Activated naive CD4-positive, alpha-beta T cell (primary cell): ENCODE measurements at places on chromosomes 5 and 9.

GRCh38 chr9:90801241-90801972, at the start of gene SYK:
TSS of gene SYK (plus strand) at chr9:90801819. CDS start at chr9:90843899, 42,080 bp downstream.
- DNase-seq = no peak

GRCh38 chr5:174945853-174946252, 221.5 kb downstream of the MSX2 start:
- DNase-seq = no peak

DNA sequence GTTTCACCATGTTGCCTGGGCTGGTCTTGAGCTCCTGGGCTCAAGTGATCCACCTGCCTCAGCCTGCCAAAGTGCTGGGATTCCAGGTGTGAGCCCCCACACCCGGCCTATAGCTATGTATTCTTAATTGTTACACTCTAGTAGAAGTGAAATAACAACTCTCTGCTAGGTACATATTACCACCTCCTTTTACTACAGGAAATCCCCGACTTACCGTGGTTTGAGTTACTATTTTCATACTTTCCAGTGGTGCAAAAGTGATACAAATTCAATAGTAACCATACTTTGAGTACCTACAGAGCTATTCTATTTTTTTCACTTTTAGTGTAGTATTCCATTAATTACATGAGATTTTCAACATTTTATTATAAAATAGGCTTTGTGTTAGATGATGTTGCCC, 719 bp downstream of the ARL14EPL start:
- no peak for DNase-seq

- DNase-seq = no peak
Measured at GRCh38 chr9:131402073-131402472, 8.2 kb downstream of the PRRC2B start.

DNA sequence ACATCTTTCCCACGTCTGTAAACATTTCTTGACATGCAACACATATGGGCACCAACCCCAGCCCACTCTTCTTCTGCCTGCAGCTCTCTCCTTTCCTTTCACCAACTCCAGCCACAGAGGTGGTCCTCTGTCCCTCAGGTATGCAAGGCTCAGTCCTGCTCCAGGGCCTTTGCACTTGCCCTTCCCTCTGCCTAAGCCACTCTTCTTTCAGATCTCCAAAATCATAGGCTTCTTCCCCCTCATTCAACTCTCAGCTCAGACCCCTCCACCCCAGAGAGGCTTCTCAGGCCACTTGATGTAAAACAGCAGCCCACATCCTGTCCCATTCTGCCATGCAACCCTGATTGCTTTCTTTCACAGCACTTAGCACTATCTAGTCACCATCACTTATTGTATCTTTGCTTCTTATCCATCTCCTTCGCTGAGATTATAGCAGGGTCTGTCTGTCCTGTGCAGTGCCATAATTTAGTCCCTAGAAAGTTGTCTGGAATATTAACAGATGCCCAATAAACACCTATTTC, 3.4 kb downstream of the LIFR start:
- DNase-seq = no peak

GRCh38 chr9:17342696-17343095, 207.9 kb downstream of the CNTLN start:
- DNase-seq = no peak

GRCh38 chr5:111756581-111757354, at the start of gene NREP:
TSS of gene NREP (minus strand) at chr5:111757194. CDS start at chr5:111755772, 1,422 bp downstream.
- DNase-seq = no peak

DNA sequence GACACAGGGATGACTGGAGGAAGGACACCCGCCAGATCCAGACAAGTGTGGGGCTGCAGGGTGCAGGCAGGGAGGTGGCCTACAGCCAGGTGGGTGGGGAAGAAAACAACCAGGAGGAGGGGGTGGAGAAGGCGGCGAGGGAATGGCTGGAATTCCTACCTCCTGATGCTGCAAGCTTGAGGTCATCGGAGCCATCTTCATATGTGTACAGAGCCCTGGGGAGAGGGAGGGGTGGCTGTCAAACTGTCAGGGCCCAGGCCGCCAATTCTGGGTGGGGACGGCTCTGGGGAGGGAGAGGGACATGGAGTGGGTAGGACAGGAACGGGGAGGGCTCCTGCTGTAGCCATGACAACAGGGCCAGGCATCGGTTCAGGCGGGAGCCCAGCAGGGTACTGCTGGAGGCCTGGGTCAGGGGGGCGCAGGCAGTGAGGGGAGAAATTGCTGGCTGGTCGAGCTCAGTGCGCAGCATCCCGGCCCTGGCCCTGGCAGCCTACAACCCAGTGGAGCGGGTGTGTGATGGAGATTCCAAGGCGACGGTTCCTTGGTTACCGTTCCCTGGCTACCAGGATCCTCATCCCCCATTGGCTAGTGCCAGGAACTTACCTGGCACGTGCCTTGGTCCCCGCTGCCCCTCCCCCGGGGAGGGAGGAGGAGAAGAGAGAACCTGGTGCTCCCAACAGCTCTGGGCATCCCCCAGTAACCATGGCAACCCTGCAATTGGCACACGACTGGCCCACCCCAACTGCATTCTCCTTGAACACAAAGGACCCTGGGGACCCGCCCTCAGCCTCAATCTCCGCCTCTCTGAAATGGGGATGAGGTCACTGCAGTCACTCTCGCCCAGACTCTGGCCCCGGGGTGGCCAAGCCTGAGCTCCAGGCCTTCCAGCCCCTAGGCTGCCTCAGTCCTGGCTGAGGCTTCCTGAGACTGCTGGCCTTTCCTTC, 4.5 kb downstream of the DBN1 start:
- DNase-seq = no peak

DNA sequence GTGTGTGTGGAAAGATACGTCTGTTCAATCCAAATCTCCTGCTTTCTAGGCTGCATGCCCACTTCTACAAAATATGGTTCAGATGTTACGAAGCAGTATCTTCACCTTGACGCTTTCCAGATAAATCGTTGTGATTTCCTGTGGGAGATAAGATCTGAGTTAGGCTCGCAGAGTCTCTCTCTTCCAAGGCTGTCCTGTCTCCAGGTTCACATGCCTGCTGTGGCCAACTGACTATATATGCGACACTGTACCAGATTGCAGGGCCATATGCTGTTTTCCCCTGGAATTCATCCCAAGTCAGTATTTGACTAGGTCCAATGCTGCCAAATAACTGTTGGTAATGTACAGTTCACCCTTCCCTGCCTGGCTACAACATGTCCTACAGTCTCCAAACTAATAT, 47.9 kb downstream of the TMEM252 start:
- no peak for DNase-seq

DNA sequence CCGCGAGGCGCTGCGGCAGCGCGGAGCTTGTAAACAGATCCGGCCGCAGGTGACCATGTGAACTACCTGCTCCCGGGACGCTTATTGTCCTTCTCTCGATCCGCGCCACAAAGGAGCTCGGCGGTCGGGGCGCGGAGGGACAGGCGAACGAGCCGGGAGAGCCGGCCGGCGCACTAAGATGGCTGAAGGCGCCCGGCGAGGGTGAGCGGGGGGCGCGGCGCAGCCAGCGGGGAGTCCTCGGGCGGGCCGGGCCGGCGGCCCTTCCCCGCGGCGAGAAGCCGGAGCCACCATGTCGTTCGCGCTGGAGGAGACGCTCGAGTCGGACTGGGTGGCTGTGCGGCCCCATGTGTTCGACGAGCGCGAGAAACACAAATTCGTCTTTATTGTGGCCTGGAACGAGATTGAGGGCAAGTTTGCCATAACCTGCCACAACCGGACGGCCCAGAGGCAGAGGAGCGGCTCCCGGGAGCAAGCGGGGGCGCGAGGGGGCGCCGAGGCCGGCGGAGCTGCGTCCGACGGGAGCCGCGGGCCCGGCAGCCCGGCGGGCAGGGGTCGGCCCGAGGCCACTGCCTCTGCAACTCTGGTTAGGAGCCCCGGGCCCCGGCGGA, 535 bp downstream of the JMY start:
- peak; percentile 30 for DNase-seq

DNA sequence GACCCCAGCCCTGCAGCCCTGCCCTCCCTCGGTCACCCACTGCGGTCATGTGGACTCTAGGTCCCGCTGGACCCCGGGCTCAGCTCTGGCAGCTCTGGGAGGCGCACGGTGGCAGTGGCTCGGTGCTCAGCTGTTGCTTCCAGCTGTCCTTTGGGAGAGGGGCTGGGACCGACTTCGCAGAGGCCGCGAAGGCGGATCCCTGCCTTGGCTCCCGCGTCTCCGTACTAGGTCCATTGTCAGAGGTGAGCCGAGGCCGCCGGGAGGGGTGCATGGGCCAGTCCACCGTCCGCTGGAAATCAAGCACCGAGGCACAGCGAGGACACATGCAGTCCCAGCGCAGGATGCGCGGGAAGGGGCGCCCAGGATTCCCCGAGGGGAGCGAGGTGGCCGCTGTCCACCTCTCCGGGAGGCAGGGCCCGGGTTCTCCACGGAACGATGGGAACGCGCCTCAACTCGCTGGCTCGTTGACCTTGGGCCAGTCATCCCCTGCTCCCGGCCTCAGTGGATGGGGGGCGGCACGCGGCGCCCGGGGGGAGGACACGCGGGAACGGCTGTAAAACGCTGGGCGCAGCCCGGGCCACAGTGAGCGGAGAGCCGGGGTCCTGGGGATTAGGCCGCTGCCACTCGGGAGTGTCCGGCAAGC, 732 bp downstream of the GBGT1 start:
- no peak for DNase-seq

DNA sequence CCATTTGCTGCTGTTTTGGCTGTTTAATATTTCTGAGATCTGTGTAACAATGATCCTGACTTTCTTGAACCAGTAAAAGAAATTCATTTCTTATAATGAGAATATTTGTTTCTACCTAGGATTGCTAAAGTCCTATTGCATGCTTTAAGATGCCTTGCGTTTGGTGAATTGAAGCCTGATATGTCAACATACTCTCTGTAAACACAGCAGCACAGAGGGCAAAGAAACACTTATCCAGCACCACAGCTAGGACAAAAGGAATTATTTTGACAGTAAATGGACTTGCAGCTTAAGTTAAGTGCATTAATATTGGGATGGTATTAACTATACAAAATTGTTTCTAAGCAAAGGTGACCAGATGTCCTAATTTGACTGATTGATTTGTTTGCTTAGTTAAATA, 2031.2 kb upstream of the CDH6 start:
- DNase-seq = no peak

DNA sequence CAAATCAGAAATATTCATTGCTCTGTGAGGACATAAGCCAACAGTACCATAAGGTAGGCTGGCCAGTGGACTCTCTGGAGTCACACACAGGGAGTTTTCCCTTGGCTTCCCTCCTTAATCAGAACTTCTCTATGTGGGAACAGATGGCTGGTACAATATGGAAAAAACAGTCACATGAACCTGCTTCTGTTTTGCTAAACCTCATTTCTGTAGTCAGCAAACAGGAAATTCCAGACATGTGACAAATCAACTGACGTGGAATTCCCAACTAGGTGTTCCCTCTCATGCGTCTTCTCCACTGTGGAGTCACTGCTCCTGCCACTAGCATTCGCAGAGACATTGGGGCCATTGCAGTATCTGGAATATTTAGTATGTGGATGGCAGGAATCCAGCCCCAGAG, 617.6 kb downstream of the KIF4B start:
- no peak for DNase-seq

- no peak for DNase-seq
Measured at GRCh38 chr5:39440958-39441624, 16.3 kb upstream of the DAB2 start.

GRCh38 chr5:138986186-138986800, 111.2 kb upstream of the LRRTM2 start:
- DNase-seq = no peak

DNA sequence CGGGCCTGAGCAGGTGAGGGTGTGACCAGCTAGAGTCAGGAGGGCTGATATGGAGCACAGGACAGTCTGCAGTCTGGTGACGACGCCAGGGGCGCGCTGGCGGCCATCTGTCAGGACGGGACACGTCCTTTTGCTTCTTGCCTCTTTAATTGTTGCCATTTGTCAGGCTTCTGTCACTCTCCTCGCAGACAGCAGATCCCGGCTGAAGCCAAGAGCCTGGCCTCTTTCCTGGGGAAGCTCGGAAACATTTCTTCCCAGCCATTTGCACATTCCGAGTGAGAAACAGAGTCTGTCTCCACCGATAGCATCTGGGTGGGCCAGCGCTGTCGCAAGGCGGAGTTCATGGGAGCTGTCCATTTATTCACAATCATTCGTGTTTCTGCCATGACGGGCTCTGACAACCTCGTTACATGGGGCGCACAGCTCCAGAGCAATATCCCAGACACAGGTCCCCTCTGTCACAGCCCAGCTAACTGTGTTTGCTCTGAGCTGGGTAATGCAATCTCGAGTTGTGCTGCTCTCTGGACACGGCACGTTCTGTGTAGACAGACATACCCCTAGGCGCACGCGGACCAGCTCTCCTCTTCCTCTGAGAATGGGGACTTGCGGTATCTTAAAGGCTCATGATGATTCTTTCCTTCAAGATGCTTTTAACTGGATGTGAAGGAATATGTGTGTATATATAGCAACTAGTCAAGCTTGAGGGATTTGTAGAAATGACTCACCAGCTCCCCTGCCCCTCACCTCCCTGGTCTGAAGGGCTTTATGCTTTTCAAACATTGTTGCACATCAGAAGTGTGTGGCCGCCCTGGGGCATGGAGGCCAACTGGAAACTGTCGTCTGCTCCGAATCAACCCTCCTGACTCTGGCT, 105.3 kb upstream of the FCN2 start:
- DNase-seq = no peak

- no peak for DNase-seq
Measured at GRCh38 chr5:153670101-153670500, 179.6 kb downstream of the GRIA1 start.

DNA sequence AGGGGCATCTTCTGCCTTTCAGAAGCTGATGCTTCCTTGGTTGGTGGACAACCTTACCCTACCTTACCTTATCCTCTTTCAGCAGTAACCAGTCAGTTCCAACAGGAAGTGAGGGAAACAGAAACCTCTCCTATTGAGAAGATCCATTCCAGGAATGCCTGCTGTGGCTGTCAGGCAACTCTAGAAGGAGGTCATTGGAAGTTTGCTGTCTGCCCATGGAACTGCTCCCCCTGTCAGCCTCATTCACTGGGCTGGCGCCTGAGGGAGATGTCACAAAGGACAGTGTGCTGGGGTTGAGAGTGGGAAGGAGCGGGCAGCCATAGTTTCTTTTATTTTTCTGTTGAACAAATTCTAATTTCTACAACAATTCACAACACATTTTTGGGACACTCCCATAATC, 54.7 kb downstream of the IRX1 start:
- DNase-seq = no peak

DNA sequence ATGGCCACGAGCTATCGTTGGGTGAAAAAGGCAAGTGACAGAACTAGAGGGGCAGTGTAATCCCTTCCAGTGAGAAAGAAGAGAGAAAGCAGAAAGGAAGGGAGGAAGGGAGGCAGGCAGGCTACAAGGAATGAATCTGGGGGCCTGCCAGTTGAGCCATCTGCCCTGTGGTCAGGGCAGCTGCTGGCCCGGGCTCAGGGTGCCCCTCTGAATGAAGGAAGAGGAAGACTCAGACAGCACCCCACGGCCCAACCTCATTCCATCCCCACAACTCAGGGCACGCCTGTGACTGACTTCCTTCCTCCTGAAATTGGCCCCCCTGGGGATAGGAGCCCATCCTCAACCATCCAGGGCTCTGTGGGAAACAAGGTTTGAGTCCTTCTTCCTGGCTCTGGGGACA, 20.3 kb upstream of the FLT4 start:
- no peak for DNase-seq

DNA sequence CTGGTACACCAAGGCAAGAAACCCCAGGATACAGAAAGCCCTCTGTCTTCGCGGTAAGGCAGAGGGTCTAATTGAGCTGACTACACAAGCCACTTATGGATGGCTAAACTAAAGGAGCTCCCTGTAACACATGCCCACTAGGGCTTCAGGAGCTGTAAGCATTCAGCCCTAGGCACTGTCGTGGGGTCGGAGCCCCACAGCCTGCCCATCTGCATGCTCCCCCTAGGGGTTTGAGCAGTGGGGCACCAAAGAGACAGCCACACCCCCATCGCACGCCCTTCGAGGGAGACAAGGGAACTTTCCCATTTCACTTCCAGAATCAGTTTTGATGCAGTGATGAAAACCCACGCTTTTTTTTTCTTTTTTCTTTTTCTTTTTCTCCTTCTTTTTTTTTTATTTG, 11.0 kb upstream of the MTMR12 start:
- no peak for DNase-seq
